Stimulated activated CD8-positive, alpha-beta memory T cell treated with anti-CD3 and anti-CD28 coated beads, Interleukin-4, amount 100 ng/mL, for 1 hour (primary cell): ENCODE measurements at places on chromosomes 3 and 15.

GRCh38 chr3:16229681-16230080 lies 35.1 kb downstream of the DPH3 start:
- DNase-seq: no peak

DNA sequence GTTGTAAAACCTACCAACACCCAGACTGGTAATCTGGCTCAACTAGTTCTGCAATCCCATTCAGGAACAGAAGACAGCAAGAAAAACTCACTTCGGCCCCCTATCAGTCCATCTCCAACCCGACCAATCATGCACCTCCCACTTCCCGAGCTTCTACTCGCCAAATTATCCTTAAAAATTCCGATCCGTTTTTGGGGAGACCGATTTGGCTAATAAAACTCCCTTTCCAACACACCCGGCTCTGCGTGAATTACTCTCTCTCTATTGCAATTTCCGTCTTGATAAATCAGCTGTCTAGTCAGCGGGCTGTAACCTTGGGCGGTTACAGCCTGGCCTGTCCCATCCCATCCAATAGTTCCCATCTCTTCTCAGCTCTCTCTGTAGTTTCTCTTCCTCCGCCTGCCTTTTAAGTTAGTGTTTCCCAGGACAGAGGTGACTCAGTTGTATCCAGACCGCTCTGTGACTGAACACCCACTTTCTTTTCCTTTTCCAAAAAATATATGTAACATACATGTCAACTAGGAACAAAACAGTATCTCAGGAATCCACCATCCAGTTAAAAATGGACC lies 780 bp upstream of the ACAD9 start:
- no peak for DNase-seq

GRCh38 chr15:70151462-70151861 lies 53.7 kb upstream of the TLE3 start:
- DNase-seq: no peak

DNA sequence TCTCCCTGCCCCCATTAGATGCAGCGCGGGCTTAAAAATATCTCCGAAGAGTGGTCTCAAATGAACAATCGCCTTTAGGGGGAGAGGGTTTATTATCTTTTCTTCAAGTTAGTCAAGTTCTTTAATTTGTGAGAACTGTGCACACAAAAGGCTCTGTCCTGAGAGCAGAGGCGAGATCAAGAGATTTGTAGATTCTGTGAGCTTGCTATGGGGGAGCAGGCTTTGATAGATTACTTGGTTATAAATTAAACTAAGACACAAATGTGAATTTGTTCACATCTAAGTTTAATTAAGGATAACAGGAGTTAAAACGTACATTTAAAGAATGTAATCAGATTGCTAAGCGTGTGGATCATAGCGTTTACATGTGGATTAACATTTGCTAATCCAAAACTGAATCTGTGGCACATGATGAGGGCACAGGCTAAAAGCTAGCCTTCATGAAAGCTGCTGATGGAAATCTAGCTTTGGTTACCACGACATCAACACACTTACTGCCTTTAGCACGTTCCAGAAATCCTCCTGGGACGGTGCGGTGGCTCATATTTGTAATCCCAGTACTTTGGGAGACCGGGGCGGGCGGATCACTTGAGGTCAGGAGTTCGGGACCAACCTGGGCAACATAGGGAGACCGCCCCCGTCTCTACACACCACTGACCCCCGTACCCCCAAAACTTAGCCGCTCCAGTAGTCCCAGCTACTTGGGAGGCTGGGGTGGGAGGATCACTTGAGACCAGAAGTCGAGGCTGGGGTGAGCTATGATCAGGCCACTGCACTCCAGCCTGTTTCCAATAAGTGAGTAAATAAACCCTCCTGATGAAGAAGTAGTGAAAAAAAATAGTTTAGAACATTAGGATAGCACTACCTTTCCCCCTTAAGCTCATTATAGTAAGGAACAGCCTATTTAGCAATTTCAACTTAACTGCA lies 1.0 kb upstream of the PRTG start:
- no peak for DNase-seq

- DNase-seq: no peak
These were observed 476.4 kb upstream of the KCNMB2 start for GRCh38 chr3:178059836-178060235.

- no peak for DNase-seq
These were observed 101.7 kb downstream of the IGSF11 start for GRCh38 chr3:118932822-118933558.

- no peak for DNase-seq
These were observed 64.1 kb downstream of the LRTM1 start for GRCh38 chr3:54863786-54864185.

GRCh38 chr3:70358978-70359580 lies 46.6 kb upstream of the MDFIC2 start:
- no peak for DNase-seq

GRCh38 chr15:98884894-98885293 lies 122.7 kb downstream of the PGPEP1L start:
- no peak for DNase-seq

- DNase-seq: no peak
These were observed 3.0 kb upstream of the TJP1 start for GRCh38 chr15:29825227-29825626.

- no peak for DNase-seq
These were observed 33.7 kb upstream of the VILL start for GRCh38 chr3:37956723-37957538.

- no peak for DNase-seq
These were observed 9.2 kb downstream of the CSRNP1 start for GRCh38 chr3:39144095-39144747.

- no peak for DNase-seq
These were observed 46.2 kb downstream of the NRG4 start for GRCh38 chr15:75966073-75966472.

GRCh38 chr3:36957063-36957462 lies 12.2 kb upstream of the TRANK1 start:
- DNase-seq: no peak

- no peak for DNase-seq
These were observed 12.7 kb upstream of the TMCO5A start for GRCh38 chr15:37921527-37922385.

DNA sequence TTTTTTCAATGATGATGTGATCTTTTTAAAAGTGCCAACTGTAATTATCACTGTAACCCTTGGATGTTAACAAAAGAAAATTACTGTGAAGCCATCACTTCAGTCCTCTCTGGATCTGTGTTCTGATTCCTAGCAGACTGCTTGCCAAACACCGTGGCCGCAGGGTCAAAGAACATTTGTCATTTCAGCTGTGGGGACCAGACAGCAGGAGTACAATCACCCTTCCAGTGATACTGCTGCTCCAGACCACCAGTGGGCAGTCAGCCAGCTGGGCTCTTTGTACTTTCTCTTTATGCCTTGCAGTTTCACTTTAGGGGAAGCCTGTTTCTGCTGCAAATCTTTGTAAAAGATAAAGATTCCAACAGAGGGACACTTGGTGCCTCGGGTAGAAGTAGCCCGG lies 770.0 kb downstream of the GRM7 start:
- no peak for DNase-seq

- DNase-seq: no peak
These were observed 30.5 kb downstream of the ZNF445 start for GRCh38 chr3:44446929-44447328.

DNA sequence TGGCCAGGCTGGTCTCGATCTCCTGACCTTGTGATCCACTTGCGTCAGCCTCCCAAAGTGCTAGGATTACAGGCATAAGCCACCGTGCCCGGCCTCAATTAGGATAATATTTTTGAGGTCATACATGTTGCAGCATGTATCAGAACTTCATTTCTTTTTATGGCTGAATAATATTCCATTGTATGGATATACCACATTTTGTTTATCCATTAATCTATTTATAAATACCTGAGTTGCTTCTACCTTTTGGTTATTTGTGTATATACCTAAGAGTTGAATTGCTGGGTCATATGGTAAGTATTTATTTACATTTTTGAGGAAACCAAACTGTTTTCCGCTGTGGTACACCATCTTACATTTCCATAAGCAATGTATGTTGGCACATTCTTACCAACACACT lies 18.1 kb upstream of the PYGO1 start:
- no peak for DNase-seq

- no peak for DNase-seq
These were observed at the start of gene CHRD for GRCh38 chr3:184379358-184380184. Gene CHRD, plus strand, starts transcription at chr3:184380054. Its CDS starts 265 bp downstream, at chr3:184380319.

DNA sequence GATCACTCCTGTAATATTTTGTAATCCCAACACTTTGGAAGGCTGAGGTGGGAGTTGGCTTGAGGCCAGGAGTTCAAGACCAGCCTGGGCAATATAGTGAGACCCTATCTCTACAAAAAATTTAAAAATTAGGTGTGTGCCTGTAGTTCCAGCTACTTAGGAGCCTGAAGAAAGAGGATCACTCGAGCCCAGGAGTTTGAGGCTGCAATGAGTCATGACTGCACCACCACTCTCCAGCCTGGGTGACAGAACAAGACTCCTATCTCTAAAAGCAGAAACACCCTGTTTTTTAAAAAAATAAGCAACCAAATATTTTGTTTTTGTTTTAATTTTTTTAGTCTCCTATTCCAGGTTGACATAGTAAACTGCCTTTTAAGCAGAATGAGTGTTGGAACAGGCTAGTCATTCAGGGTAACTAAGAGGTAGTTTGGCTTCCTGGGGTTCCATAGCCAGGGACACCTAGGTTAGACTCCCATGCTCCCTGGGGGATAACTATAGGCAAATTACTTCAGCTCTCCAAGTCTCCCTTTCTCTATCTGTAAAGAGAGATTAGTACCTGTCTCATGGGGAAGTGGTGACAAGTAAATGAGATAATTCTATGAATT lies 114.6 kb upstream of the C15orf61 start:
- no peak for DNase-seq

GRCh38 chr15:89116404-89116803 lies 28.1 kb downstream of the ABHD2 start:
- no peak for DNase-seq

DNA sequence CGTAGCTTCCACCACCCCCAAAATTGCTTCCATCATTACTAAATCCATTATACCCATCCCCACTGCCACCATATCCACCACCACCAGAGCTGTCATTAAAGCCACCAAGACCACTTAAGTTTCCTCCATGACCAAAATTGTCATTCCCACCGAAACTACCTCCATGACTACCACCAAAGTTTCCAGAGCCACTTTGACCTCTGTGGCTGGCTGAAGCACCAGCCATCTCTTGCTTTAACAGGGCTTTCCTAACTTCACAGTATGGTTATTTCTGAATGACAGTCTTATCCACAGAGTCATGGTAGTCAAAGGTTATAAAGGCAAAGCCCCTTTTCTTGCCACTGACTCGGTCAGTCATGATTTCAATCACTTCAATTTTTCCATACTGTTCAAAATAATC lies 24.3 kb upstream of the DENND4A start:
- no peak for DNase-seq

DNA sequence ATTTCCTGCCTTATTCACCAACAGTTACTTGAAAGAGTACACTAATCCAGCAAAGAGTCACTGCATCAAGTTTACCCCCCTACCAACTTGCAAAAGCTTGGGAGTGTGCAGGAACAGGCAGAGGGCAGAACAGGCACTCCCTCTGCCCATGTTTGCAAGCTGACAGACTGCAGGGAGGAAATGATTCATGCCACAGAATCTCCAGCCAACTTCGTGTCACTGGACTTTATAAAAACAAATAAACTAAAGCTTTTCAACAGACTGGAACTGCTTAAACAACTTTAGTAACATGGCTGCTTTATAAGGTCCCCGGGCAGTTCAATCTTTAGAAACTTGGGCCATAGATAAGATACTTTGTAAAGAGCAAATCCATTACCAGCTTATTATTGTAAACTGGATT lies 129.5 kb downstream of the THRB start:
- DNase-seq: no peak
